Left renal pelvis (tissue), 4 donors: ENCODE measurements at places on chromosomes 6 and 20.

- DNase-seq, result no peak
Measured at GRCh38 chr6:39361657-39362486, 39.4 kb upstream of the KCNK16 start.

DNA sequence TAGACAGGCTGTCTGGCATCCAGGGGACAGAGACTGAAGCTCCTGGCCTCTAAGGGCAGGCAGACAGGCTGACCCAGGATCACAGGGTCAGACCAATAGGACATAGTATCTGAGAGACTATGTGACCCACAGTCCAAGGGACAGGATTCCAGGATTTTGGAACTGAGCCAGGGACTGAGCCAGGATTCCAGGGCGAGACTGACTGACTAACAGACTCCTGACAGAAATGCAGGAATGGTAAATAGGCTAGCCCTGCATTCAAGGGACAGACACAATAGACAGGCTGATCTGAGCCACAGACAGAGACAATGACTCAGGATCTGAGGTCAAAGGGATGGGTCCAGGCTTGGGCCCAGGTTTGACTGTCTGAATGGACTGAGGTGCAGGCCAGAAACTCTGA lies 19.8 kb downstream of the XKR7 start:
- DNase-seq, result no peak

- DNase-seq, result no peak
Measured at GRCh38 chr6:74671558-74672025, 534.3 kb downstream of the COL12A1 start.

DNA sequence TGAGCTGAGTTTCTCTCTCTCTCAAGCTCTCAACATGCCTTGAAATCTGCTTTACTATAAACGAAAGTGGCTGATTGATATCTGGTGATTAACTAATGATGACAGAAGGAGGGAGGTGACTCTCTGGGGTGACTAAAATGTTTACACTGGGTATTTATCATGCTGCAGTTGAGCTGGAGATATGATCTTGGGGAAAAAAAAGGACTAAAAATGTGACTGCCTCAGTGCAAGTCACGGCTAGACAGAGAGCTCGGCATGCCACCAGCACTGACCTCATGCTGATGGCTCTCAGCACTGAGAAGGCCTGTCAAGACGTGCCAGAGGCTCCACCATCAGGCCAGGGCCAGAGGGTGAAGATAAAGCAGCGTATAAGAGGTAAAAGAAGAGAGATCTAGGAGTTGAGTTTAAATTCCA lies 103.1 kb upstream of the SPACA1 start:
- no peak for DNase-seq
